ENCODE measurements at places on chromosomes 16 and 17.

- no peak for DNase-seq
These were observed 17.7 kb downstream of the PRAC1 start for GRCh38 chr17:48704361-48705248.

DNA sequence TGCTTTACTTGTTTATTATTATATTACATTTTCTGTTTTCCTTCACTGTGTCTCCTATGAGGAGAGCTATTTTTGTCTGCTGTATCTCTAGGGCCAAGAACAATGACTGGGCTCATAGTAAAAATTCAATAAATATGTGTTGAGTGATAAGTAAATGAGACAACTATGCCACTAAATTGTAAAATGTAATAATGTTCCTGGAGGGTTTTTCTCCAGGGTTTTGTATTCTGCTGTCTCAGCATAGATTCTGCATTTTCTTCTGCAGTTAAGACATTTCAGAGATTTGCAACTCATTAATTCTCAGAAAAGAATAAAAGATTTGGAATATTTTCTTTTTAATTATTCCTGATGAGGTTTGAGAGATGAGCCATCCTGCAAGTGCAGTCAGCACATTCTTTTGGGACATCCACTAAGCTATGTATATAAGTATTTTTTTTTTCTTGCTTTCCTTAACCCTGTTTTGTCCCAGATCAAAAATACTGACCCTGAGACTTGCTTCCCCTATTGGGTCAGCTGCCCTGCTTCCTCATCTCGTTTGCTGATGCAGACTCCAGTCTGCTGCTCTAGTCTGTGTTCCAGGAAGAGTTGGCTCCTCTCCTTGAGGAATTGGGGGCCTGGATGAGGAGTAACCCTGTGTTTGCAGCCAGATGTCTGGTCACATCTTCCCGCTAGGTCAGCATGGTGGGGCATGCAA is 122.9 kb downstream of the ABCA8 start:
- no peak for DNase-seq

GRCh38 chr17:33964344-33964979 is 290.6 kb upstream of the CCL2 start:
- no peak for DNase-seq

DNA sequence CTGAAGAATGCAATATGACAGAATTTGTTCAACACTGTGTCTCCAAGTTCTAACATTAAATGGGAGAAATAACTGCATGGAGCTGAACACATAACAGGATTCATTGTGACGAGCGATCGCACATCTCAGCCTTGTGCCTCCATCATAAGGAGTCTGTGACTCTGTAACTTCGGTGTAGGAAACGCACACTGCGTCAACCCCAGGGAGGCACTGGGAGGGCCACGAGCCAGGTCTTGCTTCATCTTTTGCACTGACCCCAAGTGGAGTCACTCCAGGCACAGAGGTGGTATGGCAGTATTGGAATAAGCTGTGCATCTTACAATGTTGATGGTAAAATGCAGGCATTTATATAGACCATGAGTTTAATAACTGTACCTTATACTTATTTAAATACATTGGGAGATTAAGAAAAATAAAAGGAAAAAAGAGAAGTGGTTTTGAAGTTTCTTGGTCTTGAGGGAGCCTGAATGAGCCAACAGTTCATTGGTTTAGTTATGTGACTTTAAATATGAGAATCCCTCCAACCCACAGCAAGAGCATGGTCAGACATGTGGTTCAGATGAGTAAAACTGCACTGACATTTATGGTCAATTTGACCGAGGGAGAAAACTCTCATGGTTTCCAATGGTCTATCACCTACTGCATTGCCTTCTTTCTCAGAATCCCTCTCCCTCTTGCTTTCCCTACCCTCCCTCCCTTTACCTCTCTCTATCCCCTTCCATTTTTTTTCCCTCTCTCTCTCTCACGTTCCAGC is 5.7 kb upstream of the PMP22 start:
- DNase-seq = no peak

GRCh38 chr16:79278506-79278905 is 322.0 kb downstream of the MAF start:
- no peak for DNase-seq

GRCh38 chr17:8800656-8801055 is 1.5 kb upstream of the MFSD6L start:
- DNase-seq = no peak

DNA sequence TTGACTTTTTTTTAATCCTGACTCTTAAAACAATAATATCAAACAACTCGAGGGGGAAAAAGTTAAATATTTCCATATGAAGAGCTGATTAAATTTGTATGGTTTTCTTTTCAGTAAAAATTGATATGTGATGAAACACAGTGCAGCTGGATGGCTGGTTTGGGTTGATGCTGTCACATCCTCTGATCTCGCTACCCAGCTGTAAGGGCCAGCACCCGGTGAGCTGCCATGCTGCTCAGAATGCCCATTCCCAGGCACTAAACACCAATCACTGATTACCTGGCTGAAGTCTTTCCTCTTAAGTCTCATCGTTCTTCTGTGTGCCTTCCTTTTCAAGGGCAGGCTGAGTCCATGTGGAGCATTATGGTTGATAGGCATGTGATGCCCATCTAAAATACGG is 234.3 kb downstream of the IRX3 start:
- DNase-seq = no peak

- DNase-seq = no peak
These were observed 61.6 kb downstream of the TIMM22 start for GRCh38 chr17:1058423-1059130.

GRCh38 chr17:42453439-42453838 is 5.2 kb upstream of the ATP6V0A1 start:
- DNase-seq = no peak

- no peak for DNase-seq
These were observed 1.2 kb downstream of the MMP2 start for GRCh38 chr16:55480228-55480655.

GRCh38 chr17:72613806-72614292 is 478.6 kb downstream of the SLC39A11 start:
- no peak for DNase-seq

GRCh38 chr17:54864636-54865356 is 35.9 kb upstream of the TOM1L1 start:
- DNase-seq = no peak

DNA sequence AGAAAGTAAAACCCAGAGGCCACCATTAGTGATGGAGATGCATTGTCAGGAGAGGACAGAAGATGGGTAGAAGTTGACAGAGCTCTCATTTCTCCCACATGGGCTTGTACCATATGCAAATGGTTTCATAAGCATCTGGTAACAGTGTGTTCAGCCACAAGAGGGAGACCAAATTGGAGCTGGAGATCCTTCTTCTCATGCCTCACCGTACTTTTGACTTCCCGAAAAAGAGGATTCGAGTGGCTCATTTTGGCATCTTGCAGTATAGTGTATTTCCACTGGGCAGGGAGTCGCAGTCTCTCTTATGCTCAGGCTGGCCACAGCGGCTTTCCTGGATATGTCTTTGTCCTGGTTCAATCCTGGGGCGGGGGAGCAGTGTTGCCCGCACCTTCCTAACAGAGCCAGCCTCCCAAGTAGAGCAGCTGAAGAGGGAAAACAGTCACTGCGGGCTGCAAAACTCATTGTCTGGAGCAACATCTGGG is 23.8 kb downstream of the TBC1D3B start:
- DNase-seq = no peak

- DNase-seq = no peak
These were observed 4.7 kb upstream of the PRM1 start for GRCh38 chr16:11285842-11286241.

DNA sequence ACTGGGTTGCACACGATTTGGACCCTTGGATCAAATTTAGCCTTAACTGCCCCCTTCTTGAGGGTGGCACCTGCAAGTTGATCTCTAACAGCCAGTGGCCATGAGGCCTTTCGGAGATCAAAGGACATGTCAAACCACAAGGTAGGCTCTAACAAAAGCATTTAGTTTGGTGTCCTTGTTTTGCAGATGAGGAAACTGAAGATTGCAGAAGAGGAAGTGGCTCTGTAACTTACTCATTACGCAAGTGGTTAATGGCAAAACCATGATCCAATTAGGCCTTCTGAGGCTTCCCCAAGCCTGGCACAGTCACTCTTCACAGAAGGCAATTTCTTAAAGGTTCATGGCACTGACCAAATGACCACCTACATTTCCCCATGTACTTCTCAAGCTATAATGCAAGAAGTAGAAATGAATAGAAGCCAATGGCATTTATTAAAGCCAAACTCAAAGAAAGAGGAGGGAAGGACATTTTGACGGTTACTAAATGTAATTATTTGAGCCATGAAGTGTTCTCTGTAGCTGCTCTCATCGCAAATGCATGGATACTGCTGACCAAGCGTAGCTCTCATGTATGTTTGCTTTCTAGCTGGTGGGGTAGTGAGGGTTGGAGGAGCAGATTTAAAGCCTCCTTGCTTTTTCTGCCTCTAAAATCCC is 32.8 kb upstream of the ABCC12 start:
- no peak for DNase-seq

DNA sequence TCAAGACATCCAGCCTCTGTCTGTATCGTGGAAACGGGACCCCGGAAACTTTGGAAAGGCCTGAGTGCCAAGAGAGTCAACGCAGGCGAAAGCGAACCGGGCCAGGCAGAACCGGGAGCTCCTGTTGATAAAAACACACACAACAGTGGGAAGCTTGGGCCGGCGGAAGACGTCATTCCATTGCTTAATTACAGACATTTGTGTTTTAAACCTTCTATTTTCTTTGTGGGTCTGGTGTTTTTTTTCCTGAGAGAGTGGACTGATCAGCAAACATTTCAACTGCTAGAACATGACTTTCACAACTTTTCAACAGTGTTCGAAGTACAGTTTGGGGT is 878 bp upstream of the RNF157 start:
- DNase-seq = no peak
